ENCODE measurements at places on chromosomes 13 and 19. TPM values are rescaled to one million over a fixed set of nuclear protein-coding genes. Genes with fewer than 3 reads are reported as not detected.

GRCh38 chr13:102907886-102908515 is 62.2 kb downstream of the ERCC5 start:
- H3K27me3 ChIP-seq: peaks cover 36% of the 10 kb centered on the region
- no peaks in the 10 kb centered on the region for H3K4me1 ChIP-seq
- no peak overlapping the region for H3K27ac ChIP-seq
- DNase-seq: no peak

- no peaks in the 10 kb centered on the region for H3K27me3 ChIP-seq
- no peaks in the 10 kb centered on the region for H3K36me3 ChIP-seq
- no peaks in the 10 kb centered on the region for H3K4me1 ChIP-seq
- no peak overlapping the region for H3K27ac ChIP-seq
- DNase-seq: no peak
These were observed 1648.0 kb downstream of the PCDH9 start for GRCh38 chr13:65582160-65582559.

GRCh38 chr19:5895409-5895808 is 8.2 kb downstream of the NDUFA11 start:
- no peak overlapping the region for H3K27ac ChIP-seq
- peaks cover 5% of the 10 kb centered on the region for H3K36me3 ChIP-seq
- no peak overlapping the region for H3K4me3 ChIP-seq
- H3K4me1 ChIP-seq: no peaks in the 10 kb centered on the region

DNA sequence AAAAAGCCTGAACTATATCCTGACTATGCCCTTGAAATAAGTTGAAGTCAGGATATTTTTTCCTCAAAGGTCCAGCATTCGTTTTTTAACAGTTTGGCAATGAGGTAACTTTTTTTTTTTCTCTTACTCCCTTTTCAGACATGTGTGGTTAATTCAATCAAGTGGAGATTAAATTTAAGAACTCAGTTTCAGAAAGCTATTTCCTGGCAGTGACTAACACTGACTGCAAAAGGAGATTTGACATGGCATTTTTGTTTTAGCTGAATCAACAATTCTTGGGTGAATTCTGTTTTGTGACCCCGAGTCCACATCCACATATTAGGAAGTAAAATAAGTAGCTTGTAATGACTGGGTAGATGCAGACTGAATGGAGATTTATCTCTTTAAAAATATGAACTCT is 716.4 kb downstream of the PCDH9 start:
- no peak overlapping the region for H3K4me3 ChIP-seq
- H3K27ac ChIP-seq: peak overlapping the region; percentile 73
- no peaks in the 10 kb centered on the region for H3K27me3 ChIP-seq

DNA sequence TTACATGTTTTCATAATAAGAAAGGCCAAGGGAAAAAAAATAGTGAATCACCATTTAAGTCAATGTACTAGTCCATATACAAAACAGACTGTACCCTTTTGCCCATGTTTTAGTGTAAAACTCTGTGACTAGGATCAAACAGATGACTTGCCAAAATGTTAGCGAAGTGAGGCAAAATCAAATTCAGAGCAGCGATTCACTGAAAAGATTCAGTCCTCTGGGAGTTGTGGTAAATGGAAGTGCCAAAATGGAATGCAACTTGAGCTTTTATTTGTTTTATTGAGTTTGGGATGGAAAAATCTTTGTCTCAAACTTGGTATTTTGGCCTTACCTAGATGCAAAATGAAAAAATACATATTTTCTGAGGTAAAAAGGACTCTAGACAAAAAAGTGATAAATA is 9.1 kb downstream of the CDADC1 start:
- H3K27ac ChIP-seq: peak overlapping the region; percentile 79
- no peak for DNase-seq
- peak overlapping the region; percentile 14 for H3K4me3 ChIP-seq

DNA sequence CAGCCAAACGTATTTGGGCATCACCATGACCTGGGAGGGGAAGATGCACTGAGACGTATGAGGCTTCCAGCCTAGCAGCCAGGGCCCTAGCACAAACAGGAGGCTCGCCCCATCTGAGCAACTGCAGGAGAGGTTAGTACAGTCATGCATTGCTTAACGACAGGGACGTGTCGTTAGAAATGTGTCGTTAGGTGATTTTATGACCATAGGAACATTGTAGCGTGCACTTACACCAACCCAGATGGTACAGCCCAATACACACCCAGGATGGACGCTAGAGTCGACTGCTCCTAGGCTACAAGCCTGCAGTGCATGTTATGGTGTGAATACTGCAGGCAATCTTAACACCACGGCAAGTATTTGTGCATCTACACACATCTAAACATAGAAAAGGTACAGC is 9.3 kb downstream of the CD177 start:
- no peak for DNase-seq
- no peaks in the 10 kb centered on the region for H3K36me3 ChIP-seq
- H3K4me3 ChIP-seq: no peak overlapping the region
- H3K27me3 ChIP-seq: no peaks in the 10 kb centered on the region
- H3K4me1 ChIP-seq: no peaks in the 10 kb centered on the region

DNA sequence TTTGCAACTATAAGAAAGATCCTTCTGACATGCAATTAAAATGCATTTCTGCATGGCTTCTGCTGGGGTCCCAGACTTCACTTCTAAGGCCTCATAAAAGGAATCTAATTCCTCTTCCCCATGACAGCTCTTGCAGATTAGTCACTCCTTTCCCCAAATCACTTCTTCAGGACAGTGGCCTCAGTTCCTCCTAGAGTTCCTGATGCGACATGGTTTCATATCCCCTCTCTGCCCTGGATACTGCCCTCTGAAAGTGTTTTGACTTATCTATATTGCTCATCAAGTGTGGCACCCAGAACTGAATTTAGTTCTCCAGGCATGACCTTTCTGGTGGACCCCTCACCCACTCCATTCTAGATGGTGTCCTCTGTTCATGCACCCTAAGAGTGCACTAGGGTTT is 238.1 kb downstream of the FOXO1 start:
- H3K4me3 ChIP-seq: no peak overlapping the region
- H3K36me3 ChIP-seq: no peaks in the 10 kb centered on the region
- H3K27ac ChIP-seq: no peak overlapping the region
- H3K27me3 ChIP-seq: no peaks in the 10 kb centered on the region

GRCh38 chr13:45162194-45162593 is 38.7 kb downstream of the KCTD4 start:
- H3K4me3 ChIP-seq: no peak overlapping the region
- peak overlapping the region; percentile 38 for H3K27ac ChIP-seq
- peaks cover 18% of the 10 kb centered on the region for H3K36me3 ChIP-seq

DNA sequence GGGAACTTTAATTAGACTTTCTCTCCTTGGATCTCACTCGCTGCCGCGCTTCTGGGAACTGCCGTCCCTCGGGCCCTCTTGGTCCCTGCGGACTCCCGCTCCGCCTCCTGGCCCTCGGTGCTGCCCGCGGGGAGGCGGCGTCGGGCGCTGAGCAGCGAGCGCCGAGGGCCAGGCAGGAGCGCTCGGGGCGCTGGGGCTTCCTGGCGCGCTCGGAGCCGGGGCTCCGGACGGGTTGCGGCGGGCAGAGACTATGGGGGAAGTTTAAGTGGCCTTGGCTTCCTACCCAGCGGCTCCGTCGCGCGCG is 704 bp downstream of the CHST8 start:
- H3K4me1 ChIP-seq: peaks cover 6% of the 10 kb centered on the region
- DNase-seq: no peak
- peak overlapping the region; percentile 14 for H3K4me3 ChIP-seq
- no peaks in the 10 kb centered on the region for H3K36me3 ChIP-seq

GRCh38 chr13:39189778-39190177 is 151.5 kb downstream of the NHLRC3 start:
- no peaks in the 10 kb centered on the region for H3K36me3 ChIP-seq
- no peak for DNase-seq
- H3K27ac ChIP-seq: no peak overlapping the region
- H3K27me3 ChIP-seq: peaks cover 55% of the 10 kb centered on the region
- no peak overlapping the region for H3K4me3 ChIP-seq
- no peaks in the 10 kb centered on the region for H3K4me1 ChIP-seq

DNA sequence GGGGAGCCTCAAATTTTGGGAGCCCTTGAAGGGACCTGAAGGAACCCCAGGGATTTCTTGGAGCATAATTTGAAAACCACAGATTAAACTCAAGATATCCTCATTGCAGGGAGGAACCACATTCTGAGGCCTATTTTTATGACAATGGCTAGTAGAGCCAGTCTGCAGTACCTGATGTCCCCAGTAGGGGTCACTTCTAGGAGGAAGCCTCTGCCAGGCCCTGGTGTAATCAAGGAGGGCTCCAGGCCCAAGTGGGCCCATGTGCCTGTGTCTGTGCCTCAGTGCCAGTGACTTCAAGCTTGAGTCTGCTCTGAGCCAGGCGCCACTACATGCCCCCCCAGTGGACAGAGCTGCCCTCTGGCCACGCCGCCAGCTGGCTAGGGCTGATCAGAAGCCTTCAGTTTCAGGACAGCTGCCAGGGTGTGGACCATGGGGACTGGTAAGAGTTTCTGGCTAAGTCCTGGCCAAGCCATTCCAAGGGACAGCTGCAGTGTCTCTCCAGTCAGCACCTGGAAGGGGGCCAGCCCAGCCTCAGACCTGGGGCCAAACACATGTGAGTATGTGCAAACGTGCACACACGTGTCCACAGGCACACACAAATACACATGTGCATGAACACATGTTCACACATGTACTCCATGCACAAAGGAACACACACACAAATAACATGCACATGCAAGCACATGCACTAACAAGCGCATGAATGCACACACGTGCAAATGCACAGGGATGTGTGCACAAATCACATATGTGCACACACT is 20.5 kb upstream of the SLC7A10 start:
- no peak for DNase-seq
- no peaks in the 10 kb centered on the region for H3K36me3 ChIP-seq
- H3K4me3 ChIP-seq: no peak overlapping the region
- no peaks in the 10 kb centered on the region for H3K4me1 ChIP-seq
- H3K27me3 ChIP-seq: peaks cover 2% of the 10 kb centered on the region

- H3K4me1 ChIP-seq: peaks cover 9% of the 10 kb centered on the region
- peak overlapping the region; percentile 27 for H3K27ac ChIP-seq
- H3K36me3 ChIP-seq: peaks cover 4% of the 10 kb centered on the region
These were observed 6.0 kb downstream of the TEKTIP1 start for GRCh38 chr19:3544742-3545668.

- H3K27ac ChIP-seq: no peak overlapping the region
- no peak for DNase-seq
- peaks cover 27% of the 10 kb centered on the region for H3K4me1 ChIP-seq
These were observed 107.0 kb downstream of the PCDH9 start for GRCh38 chr13:67123165-67123564.

DNA sequence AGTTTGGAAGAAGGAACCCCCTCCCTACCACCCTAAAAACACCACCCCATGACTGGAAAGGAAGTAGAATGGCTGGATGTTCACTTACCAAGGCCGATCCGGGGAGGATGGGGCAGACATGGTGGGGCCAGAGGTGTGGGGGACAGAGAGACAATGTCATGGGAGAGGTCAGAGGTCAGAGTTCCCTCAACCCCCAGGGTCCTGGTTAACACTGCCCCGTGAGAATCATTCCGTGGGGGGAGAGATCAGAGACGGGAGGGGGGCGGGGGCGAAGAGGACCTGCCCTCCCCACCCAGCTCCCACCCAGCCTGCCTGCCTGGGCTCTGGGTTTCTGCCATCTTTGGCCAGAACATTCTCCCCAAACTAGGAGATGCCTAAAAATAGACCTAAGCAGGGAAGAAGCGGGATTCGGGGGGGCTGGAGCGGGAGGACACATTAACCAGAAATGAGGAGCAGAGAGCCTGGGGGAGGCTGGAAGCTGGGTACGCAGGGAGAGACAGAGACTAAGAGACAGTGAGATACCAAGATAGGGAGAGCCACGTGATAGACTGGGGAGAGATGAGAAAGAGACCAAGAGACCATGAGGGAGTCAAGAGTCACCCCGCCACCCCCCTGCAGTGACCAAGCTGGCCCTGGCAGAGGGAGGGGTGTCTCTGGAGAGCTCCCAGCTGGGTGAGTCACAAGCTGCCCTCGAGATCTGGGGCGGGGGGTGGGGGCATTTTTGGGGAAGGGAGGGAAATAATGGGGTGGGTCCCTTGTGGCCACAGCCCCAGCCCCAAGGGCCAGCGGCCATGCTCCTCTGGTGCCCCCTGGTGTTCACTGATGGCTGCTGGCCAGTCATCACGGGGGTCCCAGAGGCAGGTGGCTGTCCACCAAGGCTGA is 6.1 kb upstream of the KANK2 start:
- peaks cover 43% of the 10 kb centered on the region for H3K4me1 ChIP-seq
- no peaks in the 10 kb centered on the region for H3K27me3 ChIP-seq
- peak overlapping the region; percentile 95 for H3K27ac ChIP-seq
- DNase-seq: peak; percentile 92

DNA sequence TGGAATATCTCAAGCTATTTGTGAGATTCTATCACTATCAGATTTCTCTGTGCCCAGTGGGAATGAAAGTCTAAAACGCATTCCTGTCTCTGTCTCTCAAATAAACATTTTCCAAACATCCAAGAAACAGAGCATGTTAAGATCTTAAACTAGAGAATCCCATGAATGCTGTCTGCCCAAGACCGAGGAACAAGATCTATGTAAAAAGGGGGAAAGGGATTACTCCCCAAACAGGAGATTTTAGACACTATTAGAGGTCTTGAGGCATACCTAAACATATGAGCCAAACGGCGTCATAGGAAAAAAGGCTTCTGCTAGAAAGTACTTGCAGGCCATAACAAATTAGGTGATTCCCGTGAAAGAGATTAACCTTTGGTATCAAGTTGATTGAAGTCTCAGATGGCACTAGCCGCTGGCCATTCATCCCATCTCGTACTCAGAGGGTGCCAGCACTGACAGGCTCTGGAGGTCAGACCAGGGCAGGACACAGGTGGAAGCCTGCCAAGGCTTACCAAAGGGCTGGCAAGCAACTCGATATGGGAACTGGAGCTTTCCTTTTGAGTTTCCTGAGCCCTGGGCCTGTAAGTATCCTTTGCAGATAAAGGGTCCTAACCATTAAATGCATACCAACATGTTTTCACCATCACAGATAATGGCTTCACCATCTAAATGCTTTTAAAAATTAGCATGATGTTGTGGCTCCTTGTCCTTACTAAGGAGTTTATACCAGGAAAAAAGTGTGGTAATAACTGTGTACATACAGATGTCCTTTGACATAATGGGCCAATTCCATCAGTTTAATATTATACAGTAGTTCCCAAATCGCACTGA is 225.2 kb downstream of the FOXO1 start:
- H3K4me3 ChIP-seq: no peak overlapping the region
- H3K27me3 ChIP-seq: no peaks in the 10 kb centered on the region
- no peak for DNase-seq
- peaks cover 16% of the 10 kb centered on the region for H3K4me1 ChIP-seq

DNA sequence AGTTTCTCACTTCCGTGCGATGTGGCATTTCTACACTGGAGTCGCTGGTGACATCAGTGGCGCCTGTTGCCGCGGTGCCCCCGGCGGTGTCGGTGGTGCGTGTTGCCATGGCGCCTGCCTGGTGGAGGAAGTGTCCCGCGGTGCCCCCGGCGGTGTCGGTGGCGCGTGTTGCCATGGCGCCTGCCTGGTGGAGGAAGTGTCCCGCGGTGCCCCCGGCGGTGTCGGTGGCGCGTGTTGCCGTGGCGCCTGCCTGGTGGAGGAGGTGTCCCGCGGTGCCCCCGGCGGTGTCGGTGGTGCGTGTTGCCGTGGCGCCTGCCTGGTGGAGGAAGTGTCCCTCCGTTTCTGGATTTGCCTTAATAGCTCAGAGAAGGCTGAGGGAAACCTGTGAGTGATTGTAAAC is 127.6 kb downstream of the KDM4B start:
- H3K27ac ChIP-seq: no peak overlapping the region
- H3K4me3 ChIP-seq: no peak overlapping the region
- DNase-seq: no peak
- H3K36me3 ChIP-seq: peaks cover 45% of the 10 kb centered on the region

GRCh38 chr19:16856091-16856490 is 26.9 kb downstream of the SIN3B start:
- no peak overlapping the region for H3K4me3 ChIP-seq
- peaks cover 47% of the 10 kb centered on the region for H3K36me3 ChIP-seq
- H3K4me1 ChIP-seq: peaks cover 9% of the 10 kb centered on the region
- no peaks in the 10 kb centered on the region for H3K27me3 ChIP-seq

The ZNF780A gene
- total RNA-seq: 14.4 TPM

The TEX26 gene
- not detected for total RNA-seq

The FLT1 gene
- 3.8 TPM for total RNA-seq
